ENCODE measurements at places on chromosomes 7 and 10.

GRCh38 chr10:28302012-28302637 lies 739 bp downstream of the MPP7 start:
- DNase-seq: peak; percentile 29

DNA sequence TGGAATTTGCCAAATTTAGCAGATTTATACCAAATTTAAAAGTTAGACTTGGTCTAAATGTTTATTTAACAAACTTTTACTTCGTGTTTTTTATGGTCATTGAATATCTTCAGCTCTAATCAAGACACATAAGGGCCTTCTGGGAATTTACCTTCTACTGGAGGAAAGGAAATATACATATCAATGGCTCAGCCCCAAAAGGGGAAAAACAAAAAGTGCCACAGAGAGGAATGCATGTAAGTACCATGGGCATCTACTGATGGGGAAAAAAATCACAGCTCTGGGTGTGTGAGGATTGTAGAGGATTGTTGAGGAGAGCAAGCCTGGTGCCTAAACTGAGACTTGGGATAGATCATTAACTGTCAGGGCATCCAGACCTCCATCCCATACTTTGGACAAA lies 260.3 kb downstream of the SORCS1 start:
- DNase-seq: no peak

DNA sequence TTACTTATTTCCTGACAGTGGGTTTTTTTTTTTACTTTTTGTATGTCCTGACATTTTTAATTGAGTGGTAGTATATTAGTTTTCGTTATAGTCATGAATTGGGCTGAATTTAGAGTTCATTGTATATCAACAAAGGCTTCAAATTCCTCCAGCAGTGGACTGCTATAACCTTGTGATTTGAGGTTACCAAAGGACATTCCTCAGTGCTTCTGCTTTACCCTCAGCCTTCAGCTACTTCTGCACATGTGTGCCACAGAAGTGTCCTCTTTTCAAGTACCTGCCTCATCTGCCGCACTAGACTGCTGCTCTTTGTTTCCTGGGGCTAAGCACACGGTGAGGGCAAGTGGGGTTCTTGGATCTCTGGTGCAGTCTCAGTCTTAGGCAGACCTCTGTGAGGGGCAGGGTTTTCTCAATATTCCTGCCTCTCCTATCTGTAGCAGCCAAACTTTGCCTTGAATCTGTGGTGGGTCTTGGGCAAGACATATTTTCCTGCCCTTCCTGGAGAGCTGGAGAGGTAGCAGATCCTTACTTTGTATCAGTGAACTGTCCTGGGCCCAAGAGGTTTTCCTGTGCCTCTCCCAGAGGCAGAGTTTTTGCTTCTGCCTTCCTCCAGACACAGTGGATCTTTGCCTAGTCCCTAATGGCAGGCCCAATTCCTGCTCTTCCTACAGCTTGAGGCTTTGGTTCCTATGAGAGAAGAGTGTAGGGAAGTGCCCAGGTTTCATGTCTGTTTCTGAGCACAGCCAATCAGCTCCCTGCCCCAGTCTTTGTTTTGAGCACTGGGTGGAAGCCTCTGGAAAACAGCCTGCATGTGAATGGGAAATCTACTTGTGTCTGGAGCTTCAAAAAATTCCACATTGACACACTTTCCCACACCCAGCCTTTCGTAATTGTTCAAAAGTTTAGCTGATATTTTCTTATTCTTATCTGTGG lies 39.0 kb upstream of the STRIP2 start:
- DNase-seq: no peak

GRCh38 chr7:122299624-122300210 lies 4.8 kb downstream of the FEZF1 start:
- peak; percentile 50 for DNase-seq

DNA sequence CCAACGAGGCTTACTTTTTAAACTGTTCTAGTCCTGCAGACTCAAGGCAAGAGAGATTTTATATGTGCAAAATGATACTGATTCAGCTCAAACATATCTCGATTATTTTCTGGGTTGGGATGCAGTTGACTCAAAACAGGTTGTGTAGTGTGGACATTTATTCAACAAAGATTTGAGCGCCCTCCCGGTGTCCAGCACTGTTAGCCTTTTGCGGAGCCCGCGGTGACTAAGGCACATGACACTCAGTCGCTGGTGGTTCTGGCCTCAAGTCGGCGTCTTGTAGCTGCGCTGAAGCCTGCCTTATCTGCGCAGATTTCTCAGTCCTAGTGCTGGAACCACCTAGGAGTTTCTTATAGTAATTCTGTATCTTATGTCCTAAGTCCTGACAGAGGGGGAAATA lies 938 bp upstream of the CADPS2 start:
- peak; percentile 29 for DNase-seq

DNA sequence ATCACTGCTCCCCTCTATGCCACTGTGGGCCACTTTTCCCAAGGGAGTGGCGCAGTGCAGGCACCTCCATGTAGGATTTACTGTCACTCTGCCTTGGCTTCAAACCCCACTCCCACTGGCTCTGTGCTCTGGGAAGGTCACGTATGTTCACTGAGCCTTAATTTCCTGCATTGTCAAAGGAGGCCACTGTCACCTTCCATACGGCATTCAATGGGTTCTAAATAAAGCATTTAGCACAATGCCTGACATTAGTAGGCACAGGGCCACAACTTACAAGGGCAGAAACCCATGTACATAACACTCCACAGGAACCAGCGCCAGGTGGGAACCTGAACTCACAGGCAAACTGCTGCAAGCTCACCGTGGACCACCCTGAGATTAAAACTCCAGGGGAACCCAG lies 196.4 kb downstream of the USP6NL start:
- DNase-seq: no peak

DNA sequence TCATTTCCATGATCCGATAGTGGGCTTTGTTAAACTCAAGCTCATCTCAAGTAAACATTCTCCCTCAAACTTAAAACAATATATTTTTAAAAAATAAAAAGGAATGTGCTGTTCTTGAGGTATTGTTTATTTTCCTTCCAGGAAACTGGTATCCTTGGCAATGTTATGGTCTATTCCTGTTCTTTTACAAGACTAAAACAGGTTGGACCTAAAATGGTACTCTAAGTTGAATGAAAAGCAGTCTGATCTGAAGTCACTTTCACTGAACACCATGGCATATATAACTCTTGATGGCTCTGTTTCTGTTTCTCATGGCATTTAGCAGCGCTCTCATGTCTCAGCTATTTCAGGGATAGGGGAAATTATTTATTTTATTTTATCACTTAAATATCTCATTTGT lies 70.1 kb downstream of the PODXL start:
- DNase-seq: no peak

DNA sequence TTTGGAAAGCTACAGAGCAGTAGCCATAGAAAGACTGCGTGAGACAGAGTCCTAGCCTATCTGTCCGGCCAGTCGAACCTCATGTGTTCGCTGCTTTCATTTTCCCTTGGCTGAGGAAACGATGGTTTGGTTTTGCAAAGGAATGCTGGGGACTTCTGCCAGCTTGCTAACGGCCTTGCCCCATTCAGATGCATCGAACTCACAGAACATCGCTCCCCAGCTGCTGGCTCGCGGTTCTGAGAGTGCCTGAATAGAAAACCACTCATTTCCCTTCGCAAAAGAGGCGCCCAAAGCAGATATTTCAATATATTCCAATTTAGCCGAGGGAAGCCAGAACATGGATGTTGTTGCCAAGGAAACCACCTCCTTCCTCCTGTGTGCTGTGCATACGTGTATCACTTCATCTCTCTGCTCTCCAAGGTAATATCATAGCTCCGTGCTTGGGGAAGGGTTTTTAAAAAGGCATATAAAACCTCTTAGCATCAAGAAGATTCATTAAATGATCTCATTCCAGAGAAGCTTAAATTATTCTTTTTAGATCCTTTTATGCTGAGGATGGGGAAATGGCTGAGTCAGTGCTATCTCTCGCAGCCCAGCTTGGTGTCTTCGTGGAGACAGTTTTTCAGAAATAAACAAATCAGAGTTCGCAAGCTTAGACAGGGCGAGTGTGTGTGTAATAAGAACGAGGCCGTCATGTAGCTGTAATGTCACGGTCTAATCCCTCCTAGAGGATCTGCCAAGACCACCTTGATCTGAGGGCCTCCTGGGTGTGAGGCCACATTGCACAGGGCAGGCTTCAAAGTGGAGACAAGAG lies 215.2 kb downstream of the RPS24 start:
- DNase-seq: no peak

GRCh38 chr7:37007691-37008090 lies 283.4 kb upstream of the AOAH start:
- no peak for DNase-seq

DNA sequence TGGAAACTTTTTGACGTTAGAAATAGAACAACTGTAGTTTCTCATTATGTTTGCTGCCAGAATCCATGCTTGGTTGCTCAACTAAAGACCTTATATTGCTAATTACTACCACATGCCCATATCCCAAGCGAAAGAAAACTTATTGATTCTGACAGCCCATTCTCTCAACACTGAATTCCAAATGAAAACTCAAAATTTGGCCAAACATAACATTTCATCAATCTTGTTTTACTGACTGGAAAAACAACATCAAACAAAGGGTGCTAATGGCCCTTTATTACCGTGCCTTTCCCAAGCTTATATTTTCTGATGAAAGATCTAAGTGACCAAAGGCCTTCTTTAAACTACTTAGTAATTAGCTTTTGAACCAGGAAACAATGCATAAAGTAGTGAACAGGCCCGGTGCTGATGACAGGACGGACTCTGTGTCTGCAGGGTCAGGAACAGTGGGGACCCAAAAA lies 531.8 kb downstream of the KCNMA1 start:
- no peak for DNase-seq

DNA sequence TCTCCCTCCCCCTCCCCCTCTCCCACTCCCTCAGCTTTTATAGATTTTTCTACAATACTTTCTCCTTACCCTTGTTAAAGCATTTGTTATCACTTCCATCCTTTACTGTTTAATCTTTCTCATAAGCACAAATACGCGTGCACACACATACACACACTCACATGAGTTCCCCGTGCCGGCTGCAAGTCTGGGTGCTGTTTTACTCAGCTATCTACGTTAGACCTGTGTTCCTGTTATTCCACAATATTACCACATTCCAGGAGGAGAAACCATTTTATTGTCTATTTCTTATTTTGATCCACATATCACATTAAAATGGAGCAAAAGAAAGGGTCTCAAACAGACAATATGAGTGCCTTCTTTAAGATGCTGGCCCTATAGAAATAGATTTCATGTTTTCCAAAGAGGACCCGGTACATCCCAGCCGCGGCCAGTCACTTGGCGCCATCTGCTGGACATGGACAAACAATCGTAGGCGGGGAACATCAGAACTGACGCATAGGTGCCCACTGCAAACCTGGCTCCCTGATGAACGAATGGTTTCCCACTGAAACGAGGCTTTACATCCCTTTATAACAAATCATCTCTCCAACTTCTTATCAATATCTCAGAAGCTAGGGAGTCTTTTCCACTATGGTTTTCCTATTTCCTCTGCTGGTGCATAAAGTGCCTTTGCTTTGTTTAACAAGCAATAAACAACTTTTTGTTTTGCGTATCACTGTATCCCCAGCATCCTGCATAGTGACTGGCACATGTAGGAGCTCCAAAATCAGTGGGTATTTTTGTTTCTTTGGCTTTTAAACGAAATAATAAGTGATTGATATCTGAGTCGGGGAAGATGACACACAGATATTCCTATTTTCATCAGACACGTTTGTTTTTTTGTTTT lies 25.2 kb upstream of the OPTN start:
- peak; percentile 89 for DNase-seq

- no peak for DNase-seq
Observed at GRCh38 chr7:96144260-96144526, 177.7 kb downstream of the SLC25A13 start.

- DNase-seq: no peak
Observed at GRCh38 chr10:113857210-113857609, 2.7 kb downstream of the NHLRC2 start.

GRCh38 chr10:84204122-84204521 lies 9.8 kb downstream of the CDHR1 start:
- DNase-seq: peak; percentile 81

- DNase-seq: no peak
Observed at GRCh38 chr10:24603333-24603732, 120.4 kb downstream of the ARHGAP21 start.

DNA sequence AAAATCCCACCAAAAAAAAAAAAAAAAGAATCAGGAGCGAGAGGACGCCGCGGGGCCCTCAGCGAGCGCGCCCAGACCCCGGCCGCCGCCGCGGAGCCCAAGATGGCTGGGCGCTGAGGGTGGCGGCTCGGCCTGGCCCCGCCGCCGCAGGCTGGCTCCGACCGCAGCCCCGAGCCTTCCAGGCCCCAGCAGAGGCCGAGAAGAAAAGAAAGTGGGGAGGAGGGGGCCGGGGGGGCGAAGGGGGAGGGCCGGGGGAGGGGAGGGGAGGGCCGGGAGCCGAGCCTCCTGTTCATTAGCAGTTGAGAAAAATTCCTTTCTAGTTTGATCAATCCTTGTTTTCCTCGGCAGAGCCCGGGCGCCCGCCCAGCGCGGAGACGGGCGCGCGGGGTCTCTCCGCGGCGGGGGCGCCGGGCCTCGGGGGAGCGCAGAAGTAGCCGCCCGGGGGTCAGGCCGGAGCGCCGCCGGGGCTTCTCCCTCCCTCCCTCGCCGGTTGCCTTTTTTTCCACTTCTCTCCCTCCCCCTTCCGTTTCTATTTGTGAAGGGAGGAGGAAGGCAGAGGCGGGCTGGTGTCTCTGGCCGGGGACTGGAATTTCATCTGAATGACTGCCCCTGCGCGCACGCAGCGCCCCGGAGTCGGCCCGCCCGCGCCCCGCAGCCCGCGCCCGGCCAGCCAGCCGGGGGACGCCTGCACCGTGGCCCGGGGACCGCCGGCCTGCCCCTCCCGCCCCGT lies 778 bp upstream of the TRIM8 start:
- no peak for DNase-seq

DNA sequence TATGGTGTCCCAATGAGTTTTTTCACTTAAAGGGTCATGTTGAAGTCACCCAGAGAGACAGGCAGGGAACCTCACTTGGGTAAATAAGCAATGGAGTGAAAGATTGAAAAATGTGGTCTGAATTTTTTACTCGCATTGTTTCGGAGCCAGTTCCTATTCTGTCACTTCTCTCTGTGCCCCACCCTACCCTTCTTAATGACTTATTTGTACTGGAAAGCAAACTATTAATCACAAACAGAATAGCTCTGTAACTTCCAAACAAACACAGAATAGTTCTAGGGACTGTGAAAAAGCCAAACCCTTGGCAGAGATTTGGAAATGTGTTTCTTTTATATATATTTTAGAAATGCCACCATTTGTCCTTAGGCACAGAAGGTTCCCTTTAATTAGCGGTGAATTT lies 76.0 kb downstream of the LRMDA start:
- no peak for DNase-seq

DNA sequence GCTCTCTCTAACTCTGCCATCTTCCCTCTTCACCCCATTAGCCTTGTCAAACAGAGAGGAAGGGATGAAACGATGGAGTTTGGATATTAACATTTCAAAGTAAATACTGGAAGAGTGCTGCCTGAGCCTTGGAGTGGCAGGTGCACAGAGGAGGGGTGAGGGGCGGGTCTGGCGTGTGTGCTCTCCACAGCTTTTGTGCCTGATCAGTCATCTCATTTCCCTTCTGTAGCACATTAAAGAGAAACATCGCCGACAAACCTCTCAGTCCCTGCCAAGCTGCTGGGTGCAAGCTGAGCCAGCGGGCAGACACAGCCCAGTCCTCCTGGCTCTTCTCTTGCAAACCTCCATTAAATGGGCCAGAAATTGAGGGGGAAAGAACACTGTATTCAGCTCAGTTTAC lies 76.2 kb downstream of the SLIT1 start:
- no peak for DNase-seq
